ENCODE measurements at places on chromosomes 12 and 14.

GRCh38 chr14:58362798-58363412 is 32.8 kb upstream of the TOMM20L start:
- peak; percentile 17 for DNase-seq

DNA sequence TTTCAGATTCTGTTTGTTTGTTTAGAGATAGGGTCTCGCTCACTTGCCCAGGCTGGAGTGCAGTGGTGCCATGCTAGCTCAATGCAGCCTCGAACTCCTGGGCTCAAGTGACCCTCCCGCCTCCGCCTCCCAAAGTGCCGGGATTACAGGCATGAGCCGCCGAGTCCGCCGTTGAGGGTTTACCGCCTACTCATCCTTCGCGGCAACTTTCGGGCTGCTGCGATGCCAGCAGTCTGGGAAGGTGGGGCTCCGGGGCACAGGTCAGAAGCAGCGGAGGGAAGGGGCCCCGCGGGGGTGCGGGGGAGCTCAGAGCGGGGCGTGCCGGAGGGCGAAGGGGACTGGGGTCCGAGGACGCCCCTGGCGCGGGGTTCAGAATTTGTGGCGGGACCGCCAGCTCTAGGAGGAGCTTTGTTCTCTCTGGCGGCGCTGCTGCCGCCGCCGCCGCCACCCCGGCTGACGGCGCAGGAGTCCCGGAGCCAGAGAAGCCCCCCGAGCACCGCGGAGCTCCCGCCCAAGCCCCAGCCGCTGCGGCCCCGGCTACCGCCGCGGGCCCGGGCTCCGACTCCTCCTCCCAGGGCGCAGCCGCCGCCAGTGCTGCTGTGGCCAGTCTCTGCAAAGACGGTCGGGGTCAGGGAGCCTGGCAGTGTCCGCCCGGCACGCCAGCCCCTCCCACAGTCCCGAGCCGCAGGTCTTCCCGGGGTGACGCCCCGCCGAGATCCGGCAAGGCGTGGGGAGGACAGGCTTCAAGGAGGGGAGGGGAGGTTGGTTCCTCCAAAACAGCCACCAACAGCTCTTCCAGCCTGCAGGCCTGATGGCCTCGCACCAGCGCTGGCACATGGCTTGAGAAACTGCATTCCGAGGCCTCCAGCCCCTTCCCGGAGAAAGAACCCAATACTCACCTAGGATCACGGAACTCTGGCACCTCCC is 10.9 kb upstream of the KRT77 start:
- no peak for DNase-seq

DNA sequence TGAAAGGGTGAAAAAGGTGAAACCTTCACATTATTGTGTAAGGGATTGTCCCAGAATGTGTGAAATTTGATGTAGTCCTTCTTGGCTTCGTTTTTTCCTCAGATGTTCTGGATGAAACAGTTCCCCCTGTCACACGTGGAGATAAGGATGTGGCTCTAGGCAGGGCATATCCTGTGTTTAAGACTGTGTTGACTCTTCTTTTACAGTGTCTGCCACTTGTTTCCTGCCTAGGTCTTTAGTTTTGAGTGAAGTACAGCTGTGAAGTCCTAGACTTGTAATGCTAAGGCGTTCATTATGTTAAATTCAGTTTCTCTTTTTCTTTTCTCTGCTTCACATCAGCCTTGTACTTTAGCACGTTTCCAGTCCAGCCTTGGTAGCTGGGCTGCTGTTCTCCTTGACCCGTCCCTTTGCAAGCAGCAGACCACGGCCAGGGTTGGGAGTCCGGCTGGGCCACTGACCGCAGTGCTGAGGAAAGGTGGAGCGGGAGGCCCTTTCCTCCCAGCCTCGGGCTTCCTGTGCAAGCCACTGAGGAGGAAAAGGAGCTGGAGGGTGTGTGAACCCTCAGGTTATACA is 59.1 kb downstream of the RASSF3 start:
- no peak for DNase-seq

GRCh38 chr12:95411057-95411456 is 62.9 kb upstream of the METAP2 start:
- DNase-seq, result no peak

DNA sequence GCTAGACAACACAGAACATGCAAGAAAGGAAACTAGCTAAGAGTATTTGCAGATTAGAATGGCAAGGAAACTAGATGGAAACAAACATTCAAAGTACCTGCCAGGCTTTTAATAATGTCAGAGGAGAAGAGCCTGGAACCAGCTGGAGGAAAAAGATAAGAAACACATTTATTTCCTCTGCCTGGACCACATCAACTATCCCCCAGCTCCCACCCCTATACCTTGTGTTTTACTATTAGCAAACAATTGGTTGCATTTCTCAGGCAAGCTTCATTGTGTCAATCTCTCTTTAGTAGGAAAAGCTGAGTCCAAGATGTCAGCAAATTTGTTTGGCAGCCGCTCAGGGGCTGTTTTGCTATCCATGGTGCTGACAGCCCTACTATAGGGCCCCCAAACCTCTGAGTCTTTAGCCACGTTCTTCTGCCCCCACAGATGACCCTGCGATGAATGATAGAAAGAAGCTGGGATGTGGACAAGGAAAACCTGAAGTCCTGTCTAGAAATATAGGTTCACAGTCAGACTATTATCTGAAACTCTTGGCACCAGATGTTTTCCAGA is 11.6 kb upstream of the SYNDIG1L start:
- no peak for DNase-seq

- no peak for DNase-seq
Observed at GRCh38 chr14:71583194-71583593, 349.0 kb upstream of the RGS6 start.

GRCh38 chr12:97097734-97098133 is 190.7 kb downstream of the NEDD1 start:
- DNase-seq, result no peak

- DNase-seq, result no peak
Observed at GRCh38 chr14:65949711-65950516, 536.3 kb upstream of the CCDC196 start.

GRCh38 chr14:99026471-99026870 is 245.5 kb downstream of the BCL11B start:
- no peak for DNase-seq

GRCh38 chr12:78489990-78490389 is 374.6 kb upstream of the SYT1 start:
- no peak for DNase-seq

GRCh38 chr12:102421802-102422583 is 58.4 kb downstream of the IGF1 start:
- DNase-seq, result no peak

GRCh38 chr12:28024231-28024995 is 51.9 kb upstream of the PTHLH start:
- no peak for DNase-seq
